Stimulated activated CD4-positive, alpha-beta T cell treated with anti-CD3 and anti-CD28 coated beads, Interleukin-4, amount 100 ng/mL, for 1 hour (primary cell): ENCODE measurements at places on chromosomes 13 and 19.

DNA sequence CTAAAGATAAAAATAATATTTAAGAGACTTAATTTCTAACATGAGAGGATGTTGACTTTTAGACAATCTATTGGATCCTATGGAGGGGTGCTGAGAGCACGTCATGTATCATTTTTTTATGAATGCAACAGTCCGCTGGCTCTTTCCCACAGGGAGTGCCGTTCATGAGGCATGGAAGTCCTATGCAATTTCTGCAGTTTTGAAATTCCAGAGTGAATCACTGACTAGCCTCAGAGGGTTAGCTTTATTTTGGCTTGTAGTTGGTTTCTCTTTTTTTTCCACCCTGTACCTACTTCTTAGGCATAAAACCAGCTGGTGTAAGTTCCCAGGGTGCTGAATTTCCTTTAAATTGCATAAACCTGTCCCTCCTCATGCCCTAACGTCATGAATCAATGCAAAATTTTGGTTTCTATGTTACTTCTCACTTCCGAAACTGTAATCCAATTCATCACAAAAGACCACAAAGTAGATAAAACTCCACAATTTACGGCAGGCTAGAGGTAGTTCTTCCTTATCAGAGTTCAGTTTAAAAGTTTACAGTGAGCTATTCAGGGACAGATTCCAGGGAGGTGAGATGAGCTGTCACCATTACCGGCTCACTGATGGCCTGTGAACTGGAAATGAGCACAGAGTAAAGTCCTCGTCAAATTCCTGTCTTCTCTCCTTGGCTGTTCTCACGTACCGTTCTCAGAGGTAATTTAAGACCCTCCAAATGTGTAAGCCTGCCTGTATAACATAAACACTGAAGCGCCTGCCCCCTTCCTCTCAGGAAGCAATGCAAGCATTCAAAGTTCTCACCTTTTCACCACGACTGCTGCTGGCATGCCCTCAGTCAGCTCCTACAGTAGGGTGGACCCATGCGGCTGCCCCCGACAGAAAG is 216.6 kb upstream of the SLC10A2 start:
- DNase-seq = no peak

GRCh38 chr19:33022472-33023116 is 42.1 kb downstream of the RHPN2 start:
- no peak for DNase-seq

- no peak for DNase-seq
Measured at GRCh38 chr19:45527731-45528130, 20.5 kb downstream of the VASP start.

DNA sequence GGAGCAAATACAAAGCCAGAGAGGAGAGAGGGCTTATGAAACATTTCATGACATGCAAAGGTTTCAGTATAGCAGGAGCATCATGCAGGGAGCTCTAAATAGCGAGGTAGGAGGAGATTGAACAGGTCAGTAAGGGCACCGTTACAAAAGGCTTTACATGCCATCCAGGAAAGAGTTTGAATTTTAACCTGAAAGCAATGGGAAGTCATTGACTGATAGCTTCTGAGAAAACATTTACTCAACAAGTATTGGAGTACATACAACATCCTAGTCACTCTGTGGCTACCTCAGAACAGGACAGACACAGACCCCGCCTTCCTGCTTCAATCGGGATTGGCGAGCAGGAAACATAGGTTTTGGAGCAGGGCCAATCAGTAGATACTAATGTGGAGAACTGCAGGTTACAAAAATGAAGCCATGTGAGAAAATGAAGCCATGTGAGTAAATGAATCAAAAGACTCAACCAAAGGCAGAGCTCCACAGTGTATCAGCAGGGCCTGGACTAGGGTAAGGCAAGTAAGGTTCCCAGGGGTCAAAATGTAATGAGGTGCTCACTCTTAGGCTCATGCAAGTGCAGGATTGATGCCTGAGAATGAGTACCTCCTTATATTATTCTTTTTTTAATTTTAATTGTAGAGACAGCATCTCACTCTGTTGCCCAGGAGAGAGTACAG is 46.8 kb upstream of the FNDC3A start:
- DNase-seq = no peak

DNA sequence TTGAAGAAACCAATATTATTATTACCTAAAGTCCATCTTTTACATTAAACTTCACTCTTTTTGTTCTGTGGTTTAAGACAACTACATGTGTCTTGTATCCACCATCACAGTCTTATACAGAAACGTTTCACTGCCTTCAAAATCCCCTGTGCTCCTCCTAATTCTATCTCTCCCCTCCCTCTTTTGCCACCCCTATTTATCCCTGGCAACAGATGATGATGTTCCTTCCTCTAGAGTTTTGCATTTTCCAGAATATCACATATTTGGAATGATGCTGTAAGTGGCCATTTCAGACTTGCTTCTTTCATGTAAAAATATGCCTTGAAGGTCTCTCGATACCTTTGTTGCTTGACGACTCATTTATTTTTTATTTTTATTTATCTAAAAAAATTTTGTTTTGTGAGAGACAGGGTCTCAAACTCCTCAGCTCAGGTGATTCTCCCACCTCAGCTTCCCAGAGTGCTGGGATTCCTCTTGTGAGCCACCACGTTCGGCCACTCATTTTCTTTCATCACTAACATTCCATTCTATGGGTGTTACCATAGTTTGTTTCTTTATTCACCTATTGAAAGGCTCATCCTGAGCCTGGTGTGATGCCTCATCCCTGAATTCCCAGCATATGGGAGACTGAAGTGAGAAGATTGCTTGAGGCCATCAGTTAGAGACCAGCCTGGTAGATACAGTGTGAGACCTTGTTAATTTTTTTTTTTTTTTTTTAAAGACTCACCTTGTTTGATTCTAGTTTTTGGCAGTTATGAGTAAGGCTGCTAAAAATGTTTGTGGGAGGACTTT is 8.4 kb downstream of the ZNF763 start:
- DNase-seq = no peak

- DNase-seq = peak; percentile 45
Measured at GRCh38 chr19:5480427-5480836, 25.2 kb downstream of the ZNRF4 start.

DNA sequence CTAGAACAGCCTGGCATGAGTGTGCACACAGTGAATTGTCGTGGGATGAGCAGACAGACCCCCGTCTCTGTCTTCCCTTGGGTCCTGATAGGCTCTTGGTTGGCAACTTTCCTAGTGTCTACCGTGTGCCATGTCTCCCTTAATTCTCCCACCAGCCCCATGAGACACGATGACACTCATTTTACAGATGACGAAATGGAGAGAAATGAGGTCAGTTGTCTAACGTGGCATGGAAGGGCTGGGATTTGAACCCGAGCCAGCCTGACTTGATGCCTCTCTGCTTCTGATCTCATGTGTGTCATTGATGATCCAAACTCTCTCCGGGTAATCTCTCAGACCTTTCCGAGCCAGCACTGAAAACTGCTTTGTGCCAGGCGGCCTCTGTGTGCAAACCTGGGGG is 8.4 kb upstream of the KLK14 start:
- no peak for DNase-seq

- DNase-seq = no peak
Measured at GRCh38 chr19:17765069-17765618, 13.9 kb downstream of the FCHO1 start.

DNA sequence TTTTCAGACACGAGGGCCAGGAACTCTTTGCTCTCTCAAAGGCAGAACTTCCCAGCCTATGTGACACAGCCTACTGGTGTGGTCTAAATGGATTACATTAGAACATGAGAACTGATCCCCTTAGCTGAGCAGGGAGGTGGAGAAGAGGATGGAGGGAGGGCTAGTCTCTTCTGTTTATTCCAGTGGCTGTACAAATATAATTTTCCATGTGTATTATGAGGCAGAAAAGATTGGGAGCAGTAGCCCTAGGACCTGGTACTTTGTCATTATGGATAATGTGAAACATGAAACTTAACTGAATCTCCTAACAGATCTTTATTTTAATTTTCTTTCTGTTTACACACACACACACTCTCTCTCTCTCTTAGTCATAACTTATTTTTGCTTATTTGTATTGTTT is 82.1 kb downstream of the WDFY2 start:
- DNase-seq = no peak

DNA sequence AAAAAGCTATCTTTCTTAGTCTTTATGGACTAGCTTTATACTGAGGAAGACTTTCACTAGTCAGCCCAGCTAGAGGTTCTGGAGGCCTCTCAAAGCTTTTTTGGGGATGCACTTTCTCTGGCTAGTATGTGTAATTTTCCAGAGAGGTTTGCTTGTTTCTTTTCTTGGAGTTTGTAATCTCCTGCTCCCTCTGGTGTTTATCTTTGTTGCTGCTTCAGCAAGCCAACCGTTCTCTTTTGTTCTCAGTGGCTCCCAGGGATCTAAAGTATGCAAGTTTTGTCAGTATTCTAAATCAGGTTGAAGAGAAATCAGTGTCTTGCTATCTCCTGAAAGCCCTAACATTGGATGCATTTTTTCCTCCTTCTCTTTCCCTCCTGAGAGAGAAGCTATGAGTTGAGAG is 121.1 kb upstream of the MYO16 start:
- no peak for DNase-seq

- DNase-seq = no peak
Measured at GRCh38 chr13:75929076-75929475, 292.9 kb downstream of the LMO7 start.

GRCh38 chr19:28746478-28746877 is 466.5 kb downstream of the UQCRFS1 start:
- DNase-seq = no peak

- DNase-seq = no peak
Measured at GRCh38 chr13:99953138-99953755, 18.3 kb downstream of the ZIC5 start.

DNA sequence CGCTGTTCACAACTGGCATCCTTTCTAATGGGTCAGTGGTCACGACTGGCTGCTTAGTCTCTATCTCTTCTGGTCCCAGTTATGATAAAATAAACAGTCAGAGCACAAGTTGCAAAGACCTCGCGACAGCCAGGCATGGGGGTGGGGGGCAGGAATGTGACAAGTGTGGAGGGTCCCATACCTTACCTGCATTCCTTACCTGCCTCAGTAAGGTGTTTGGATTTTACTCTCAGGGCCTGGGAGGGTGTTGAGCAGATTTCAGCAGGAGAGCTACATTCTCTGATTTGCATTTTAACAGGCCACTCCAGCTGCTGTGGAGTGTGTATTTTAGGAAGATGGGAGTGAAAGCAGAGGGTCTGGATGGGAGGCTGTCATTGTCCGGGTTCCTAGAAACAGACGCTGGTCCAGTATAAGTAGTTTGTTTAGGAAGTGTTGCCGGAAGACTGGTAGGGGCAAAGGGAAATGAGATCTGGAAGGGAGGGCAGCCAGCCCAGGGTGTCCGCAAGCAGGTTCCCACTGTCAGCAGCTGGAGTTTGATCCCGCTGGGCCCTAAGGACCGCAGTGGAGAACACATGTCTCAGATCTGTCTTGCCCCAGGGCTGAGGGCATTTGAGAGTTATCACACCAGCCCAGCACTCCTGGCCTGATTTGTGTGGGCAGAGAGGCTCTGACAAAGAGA is 920.0 kb downstream of the UQCRFS1 start:
- no peak for DNase-seq

DNA sequence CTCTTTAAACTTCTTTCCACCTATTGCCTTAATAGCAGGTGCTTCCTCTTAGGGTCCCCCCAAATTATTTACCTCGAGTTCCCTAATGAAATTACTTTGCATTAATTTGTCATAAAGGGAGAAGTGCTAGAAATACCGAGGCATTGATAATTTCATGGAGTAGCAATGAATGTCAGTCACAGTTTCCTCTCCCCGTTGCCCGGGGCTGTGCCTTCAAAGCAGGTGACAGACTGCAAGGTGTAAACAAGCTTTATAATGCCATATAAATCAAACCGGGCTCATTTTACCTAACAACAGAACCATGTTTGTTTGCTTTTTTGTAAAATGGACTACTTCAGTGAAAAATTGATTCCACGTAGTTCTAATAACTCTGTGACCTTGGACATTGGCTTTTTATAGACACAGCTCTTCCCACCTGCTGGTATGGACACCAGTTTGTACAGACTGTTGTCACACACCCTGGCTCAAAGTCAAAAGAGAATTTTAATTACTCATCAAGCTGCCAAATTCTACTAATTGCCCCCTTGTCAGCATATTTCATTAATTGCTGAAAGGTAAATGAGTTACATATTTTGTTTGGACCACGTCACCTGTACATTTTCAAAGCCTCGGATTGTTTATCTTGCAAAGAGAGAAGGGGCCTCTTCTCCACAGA is 171.1 kb downstream of the STK24 start:
- DNase-seq = no peak

DNA sequence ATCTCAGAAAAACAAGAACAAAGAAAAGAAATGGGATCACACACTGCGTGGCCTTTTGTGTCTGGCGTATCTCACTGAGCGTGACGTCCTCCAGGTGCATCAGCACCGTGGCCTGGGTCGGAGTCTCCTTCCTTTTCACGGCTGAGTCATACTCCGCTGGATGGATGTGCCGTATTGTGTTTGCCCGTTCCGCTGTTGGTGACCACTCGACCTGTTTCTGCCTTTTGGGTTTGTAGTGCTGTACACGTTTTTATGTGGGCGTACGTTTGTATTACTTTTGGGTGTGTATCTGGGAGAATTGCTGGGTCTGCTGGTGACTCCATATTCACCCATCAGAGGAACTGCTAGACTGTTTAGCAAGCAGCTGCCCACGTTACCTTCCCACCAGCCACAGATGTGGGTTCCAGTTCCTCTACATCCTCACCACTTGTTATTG is 11.4 kb downstream of the ARID3A start:
- DNase-seq = no peak

GRCh38 chr13:37608750-37609339 is 10.3 kb upstream of the POSTN start:
- no peak for DNase-seq

DNA sequence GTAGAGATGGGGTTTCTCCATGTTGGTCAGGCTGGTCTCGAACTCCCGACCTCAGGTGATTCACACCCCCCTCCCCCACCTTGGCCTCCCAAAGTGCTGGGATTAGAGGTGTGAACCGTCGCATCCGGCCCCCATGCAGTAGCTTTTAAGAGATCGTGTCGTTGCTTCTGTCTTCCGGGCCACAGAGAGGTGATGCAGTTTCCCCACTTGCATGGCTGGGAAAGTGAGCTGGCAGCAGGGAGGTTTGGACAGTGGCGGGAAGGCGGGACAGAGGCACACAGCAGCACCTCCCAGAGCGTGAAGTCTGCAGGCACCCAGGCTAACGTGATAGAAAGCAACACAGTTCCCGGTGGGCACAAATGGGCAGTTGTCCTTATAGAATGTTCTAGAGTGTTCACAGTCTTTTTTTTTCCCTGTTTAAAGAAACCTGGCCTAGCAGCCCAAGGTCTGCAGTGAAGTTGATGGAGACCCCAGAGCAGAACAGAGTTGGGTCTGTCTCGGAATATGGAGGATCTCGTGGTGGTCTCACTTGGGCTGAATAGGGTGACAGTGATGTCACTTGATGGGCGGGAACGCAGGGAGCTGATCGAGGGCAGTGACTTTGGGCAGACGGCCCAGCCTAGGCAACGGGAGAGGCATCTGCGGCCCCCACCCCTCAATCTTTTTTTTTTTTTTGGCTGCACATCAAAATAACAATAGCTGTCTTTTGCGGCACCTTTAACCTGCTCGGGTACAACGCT is 4.9 kb downstream of the UHRF1 start:
- DNase-seq = no peak

- DNase-seq = no peak
Measured at GRCh38 chr19:33132425-33132824, 511 bp downstream of the WDR88 start.

GRCh38 chr19:4980838-4981680 is 12.1 kb downstream of the KDM4B start:
- DNase-seq = no peak
